ENCODE measurements at places on chromosomes 2 and 18.
A peak's percentile ranks its signal among the peaks of the same experiment; 100 is the strongest.

DNA sequence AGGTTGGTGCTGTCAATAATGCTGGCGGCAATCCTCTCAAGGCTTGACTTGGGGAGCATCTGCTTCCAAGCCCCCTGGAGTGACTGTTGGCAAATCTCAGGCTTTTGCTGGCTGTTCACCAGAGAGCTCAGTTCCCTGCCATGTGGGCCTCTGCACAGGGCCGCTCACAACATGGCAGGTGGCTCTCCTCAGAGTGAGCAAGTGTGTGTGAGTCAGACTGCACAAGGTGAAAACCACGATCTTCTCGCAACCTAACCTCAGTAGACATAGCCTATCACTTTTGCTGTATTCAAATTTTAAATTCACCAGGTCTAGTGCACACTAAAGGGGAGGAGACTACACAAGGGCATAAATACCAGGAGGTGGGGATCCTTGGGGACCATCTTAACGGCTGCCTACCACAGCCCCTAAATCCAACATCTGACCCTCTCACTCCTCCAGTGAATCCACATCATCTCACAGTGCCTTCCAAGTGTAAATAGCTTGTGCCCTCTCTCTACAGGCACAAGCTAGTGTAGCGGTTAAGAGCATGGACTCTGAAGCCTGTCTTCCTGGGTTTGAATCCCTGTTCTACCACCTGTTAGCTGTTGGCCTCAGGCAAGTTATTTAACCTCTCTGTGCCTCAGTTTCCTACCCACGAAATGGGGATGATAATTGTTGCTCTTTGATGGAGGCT, 187.7 kb upstream of the CXCR4 start:
- DNase-seq: peak; percentile 70

GRCh38 chr2:28590496-28591301, 94.8 kb downstream of the PLB1 start:
- DNase-seq: no peak

DNA sequence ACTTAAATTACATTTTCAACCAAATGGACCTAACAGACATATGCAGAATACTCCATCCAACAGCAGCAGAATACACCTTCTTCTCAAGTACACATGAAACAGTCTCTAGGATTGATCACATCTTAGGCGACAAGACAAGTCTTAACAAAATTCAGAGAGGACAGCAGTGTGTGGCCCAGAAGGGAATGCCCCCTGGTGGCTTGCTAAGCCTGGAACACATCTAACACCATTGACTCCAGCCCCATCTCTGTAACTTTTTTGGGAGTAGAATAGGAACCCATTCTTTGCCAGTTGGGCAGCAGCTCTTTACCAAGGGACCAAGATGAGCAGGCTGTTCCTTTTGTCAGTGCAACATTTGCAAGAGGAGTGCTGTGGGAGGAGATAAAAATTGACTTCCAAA, 249.9 kb downstream of the PLCL1 start:
- DNase-seq: peak; percentile 47

- no peak for DNase-seq
Observed at GRCh38 chr2:54966165-54966832, 84.0 kb downstream of the RTN4 start.

DNA sequence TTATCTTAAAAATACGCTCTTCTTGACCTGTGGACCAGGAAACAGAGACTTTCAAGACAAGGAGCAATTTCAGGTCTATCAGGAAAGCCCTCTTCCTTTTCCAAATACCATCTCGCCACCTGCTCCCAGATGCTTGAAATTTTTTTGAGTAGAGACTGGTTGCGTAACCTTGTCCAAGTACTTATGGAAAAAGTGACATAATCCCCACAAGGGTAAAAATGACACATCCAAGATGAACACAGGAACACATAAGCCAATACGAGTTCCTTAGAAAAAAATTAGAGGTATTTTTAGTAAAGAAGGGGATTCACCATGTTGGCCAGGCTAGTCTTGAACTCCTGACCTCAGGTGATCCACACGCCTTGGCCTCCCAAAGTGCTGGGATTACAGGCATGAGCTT, 1.8 kb downstream of the SERPINB13 start:
- DNase-seq: no peak

DNA sequence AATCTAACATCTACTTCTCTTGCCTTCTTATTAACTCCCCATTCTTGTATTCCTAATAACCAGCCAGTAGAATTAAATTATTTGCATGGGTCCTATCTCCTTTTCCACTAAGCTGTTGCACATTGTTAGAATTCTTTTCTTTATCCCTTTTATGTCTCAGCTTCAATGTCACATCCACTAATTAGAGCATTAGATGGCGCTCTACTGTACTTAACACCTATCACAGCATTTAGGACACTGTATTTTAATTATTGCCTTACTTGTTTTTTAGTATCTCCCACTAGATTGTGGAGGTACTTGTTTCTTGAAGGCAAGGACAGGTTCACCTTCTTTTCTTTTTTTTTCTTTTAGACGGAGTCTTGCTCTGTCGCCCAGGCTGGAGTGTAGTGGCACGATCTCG, 3.8 kb downstream of the LIPT1 start:
- DNase-seq: no peak

DNA sequence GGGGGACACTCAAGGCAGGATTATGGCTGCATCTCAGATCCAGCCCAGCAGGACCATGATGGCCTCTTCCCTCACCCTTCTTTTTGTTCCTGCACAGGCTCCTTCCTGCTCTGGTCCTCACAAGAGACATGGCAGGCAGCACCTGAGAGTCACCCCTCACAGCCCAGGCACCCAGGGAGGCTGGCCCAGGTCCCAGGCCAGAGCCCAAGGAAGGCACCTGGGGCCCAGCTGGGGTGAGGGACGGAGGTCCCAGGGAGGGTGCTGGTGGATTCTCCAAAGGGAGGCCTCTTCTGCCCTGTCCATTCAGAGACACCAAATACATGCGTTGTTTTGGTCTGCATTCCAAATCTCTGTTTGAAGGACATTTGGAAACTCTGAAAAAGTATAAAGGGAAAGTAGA, 285.4 kb upstream of the HS6ST1 start:
- no peak for DNase-seq

DNA sequence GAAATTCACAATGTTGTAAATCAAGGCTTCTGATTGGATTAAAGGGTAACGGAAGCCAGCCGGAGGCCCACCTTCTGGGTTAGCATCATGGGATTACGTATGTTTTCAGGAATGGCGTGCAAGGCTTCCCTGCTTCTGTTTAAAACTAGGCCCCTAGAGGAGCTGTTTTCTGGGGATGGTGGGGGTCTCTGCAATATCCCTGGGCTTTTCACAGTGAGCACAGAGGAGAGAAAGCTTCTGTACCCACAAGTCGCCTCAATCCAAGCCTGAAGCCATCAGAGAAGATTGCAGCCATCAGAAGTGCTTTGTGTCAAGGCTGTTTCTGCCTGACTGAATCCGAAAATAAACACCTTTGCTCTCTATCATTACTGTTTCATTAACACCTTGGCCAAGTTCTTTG, 226.9 kb upstream of the SMIM21 start:
- no peak for DNase-seq

- no peak for DNase-seq
Observed at GRCh38 chr2:184921676-184922075, 323.3 kb downstream of the ZNF804A start.

- no peak for DNase-seq
Observed at GRCh38 chr2:157150747-157151146, 106.8 kb upstream of the GALNT5 start.

DNA sequence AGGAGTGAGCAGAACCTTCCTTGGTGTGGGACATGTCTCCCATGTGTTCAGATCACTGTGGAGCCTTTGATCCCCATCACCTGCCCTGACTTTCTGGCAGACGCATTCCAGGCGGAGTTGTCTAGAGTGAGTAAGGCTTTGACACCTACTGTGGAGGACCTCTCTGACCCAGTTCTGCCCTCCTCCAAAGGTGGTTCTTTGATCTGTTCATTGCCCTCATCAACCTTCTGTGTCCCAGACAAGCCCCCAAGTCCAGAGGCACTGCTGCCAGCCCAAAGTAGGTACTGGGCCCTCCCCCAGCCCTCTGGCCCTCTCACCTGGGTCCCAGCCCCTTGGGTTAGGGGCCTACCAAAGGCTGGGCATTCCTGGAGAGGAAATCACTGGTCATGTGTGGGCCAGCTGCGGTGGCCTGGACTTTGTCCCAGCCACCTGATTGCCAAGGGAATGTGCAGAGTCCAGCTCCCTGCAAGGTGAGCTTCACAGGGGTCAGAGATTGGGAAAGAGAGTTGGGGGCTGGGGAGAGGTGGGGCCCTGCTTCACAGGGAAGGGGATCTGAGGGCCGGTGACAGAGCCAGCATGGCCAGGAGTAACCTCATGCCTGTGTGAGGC, 12.1 kb upstream of the FAHD2A start:
- no peak for DNase-seq

- DNase-seq: no peak
Observed at GRCh38 chr2:183219888-183220287, 95.6 kb downstream of the NUP35 start.

GRCh38 chr2:161324876-161325275, 16.7 kb downstream of the PSMD14 start:
- no peak for DNase-seq

DNA sequence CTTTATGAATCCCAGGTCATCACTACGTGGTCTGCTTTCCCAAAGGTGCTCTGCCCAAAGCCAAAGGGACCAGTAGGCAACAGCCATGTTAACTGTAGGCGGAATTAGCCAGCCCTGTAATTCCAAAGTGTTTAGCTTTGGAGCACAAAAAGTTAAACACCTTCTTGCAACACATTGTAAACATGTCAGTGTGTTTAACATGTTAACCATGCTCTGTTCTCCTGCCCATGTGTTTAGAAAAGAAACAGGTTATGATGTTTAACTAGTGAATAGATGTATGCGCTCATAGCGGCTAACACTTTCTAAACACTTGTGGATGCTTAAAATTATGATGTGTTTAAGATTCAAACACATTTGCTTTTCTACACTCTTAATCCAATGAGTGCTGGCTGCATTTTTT, 292.4 kb downstream of the SRBD1 start:
- no peak for DNase-seq

GRCh38 chr18:42583283-42583731, 532.2 kb downstream of the RIT2 start:
- no peak for DNase-seq

GRCh38 chr18:74476140-74476539, 19.0 kb upstream of the DIPK1C start:
- no peak for DNase-seq

DNA sequence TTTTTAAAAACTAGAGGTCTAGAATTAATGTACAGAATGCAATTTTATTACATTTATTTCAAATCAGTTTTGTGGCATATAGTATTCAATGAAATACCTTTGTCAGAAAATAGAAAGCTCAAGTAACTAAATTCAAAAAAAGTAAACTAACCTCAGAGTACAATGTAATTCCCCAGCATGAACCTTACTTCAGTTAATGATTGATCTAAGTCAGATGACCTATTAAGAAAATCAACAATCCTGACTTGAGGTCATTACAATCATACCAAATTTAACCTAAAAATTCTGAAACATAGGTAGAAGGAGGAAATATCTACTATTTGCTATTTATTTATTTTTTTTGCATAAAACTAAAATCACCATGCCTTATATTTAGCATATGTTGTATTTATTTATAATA, 142.9 kb downstream of the CCDC102B start:
- DNase-seq: no peak

GRCh38 chr2:78768016-78768415, 257.5 kb upstream of the REG3G start:
- no peak for DNase-seq

- DNase-seq: no peak
Observed at GRCh38 chr2:226660526-226660925, 139.1 kb downstream of the IRS1 start.

- no peak for DNase-seq
Observed at GRCh38 chr18:67608191-67608590, 91.7 kb upstream of the DSEL start.

GRCh38 chr2:208090420-208090819, 33.9 kb downstream of the CRYGD start:
- no peak for DNase-seq

DNA sequence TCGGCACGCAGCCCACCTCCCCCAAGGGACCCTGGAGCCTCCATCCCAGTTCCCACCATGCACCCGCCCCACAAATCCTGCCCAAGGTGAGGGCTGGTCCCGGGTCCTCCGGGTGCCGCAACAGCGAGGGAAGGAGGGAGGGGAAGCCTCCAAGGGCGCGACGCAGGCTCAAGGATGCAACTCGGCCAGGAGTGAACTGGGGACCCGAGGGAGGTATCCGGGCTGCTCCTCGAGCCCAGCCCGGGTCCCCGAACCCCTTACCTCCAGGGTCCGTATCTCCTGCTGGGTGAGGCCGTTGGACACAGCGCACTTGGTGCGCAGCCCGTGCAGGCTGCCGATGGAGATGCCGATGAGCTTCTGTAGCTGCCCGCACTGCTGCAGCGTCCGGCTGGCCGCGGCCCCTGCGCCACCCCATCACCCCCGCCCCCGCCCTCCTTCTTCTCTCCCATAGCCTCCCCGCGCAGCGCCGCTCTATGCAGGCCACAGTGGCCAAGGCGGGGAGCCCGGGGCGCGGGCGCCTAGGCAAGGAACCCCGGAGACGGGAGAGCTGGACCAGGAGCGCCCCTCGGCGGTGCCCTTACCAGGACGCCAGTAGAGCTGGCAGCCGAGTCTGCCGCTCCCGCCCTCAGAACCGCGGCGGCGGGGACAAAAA, 124.1 kb downstream of the ANKRD30BL start:
- no peak for DNase-seq

GRCh38 chr2:19214682-19215391, 143.6 kb downstream of the OSR1 start:
- DNase-seq: no peak

DNA sequence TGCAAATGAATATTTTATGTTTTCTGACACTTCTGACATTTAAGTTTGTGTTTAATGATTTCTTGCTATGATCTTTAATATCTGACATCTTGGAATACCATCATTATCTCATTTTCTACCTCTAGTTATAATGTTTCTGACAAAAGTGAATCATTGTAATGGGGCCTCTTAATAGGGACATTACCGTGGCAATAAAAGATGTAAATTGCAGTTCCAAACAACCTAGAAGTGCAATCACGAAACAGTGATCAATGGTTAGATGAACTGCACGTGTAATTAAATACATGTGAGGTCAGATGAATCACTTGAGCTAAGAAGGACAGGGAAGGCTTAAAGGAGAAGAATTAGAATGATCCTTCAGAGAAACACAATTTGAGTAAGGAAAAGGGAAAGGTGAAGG, 1078.3 kb downstream of the DPP10 start:
- no peak for DNase-seq

GRCh38 chr2:58131191-58132011, 84.8 kb downstream of the VRK2 start:
- no peak for DNase-seq

DNA sequence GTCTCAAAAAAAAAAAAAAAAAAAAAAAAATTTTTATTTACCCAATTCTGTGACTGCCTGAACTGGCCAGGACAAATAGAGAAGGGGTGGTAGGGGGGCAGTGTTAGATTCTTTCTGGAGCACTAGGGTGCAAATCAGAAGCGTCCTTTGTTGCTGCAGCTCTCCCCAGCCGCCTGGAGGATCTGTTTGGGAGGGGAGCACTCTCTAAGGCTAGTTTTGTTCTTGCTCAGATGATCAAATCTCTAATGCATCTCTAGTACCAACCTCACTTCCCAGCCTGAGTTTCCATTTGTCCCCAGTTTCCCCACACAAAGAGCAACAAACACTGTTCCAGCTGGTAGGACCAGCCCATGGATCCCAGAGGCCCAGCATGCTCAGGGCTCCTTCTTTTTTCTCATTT, 83.0 kb downstream of the GBX2 start:
- DNase-seq: no peak

- no peak for DNase-seq
Observed at GRCh38 chr2:121969766-121970639, 214.6 kb downstream of the TSN start.

Data from activated naive CD4-positive, alpha-beta T cell treated with Interleukin-2 at 50 U/mL for 16 hours (primary cell).